ENCODE measurements at places on chromosomes 5 and 9. TPM values are rescaled to one million over a fixed set of nuclear protein-coding genes. Genes with fewer than 3 reads are reported as not detected.

The PDZD2 gene
- 10.3 TPM for total RNA-seq

The PCDHGA9 gene
- total RNA-seq, result 8.6 TPM

DNA sequence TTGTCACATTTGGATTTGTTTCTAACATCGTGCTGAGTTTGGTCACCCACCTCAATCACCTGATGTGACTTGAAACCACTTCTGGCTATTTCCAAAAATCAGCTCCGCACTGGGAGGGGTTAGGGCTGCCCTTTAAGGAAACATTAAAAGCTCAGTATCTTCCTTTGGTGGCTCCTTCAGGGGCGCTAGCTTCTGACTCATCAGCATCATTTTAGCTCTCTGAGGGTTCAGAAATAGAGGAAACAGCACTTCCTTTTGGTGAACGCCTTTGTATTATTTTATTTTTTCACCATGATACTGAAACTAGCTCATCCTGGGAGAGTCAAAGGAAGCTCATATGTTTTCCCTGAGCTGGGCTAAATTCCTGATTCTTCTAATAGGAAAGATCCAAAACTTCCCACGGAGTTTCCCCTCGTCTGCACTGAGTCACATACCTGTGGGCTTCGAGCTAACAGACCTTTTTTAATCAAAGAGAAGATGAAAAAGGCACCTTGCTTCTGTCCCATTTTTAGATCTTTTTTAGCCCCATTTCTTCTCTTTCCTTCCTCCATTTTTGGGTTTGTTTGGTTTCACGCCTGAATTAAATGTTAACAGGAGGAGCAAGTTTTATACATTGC lies 48.2 kb downstream of the ROPN1L start:
- no peaks in the 10 kb centered on the region for H3K4me1 ChIP-seq
- peak; percentile 4 for DNase-seq
- H3K27ac ChIP-seq, result no peak overlapping the region
- no peaks in the 10 kb centered on the region for H3K27me3 ChIP-seq
- no peaks in the 10 kb centered on the region for H3K36me3 ChIP-seq
- H3K4me3 ChIP-seq, result no peak overlapping the region

DNA sequence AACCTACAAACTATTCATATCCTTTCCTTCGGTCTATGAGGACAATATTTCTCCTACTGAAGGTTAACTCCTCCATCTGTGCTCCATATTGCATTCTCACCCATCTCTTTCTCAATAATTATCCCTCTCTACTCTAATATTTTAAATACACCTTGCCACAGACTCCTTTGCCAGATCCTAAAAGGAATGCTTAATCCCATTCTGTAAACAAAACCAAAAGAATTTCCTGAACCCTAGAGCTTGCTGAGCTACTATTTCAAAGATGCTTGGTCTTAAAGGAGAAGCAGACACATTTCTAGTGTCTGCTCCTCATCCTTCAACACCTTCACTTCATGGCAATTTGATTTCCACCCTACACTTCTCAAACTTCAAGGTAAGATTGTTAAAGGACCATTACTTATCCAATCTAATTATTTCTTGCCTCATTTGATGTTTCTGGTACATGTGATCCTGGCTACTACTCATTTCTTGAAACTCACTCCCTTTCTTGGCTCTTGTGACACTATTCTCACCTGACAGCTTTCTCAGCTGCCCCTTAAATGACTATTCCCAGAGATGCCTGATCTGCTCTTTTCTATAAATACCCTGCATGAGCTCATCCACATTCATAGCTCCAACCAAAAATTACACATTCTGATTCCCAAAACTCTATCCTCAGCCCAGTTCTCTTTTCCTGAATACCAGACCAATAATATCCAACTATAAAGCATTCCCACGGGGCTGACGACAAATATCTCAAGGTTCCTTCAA lies 20.2 kb downstream of the HOMER1 start:
- H3K27me3 ChIP-seq, result no peaks in the 10 kb centered on the region
- no peak overlapping the region for H3K4me3 ChIP-seq
- no peak for DNase-seq
- H3K4me1 ChIP-seq, result no peaks in the 10 kb centered on the region

GRCh38 chr5:61438298-61438970 lies 106.4 kb downstream of the ZSWIM6 start:
- no peak for DNase-seq
- no peaks in the 10 kb centered on the region for H3K27me3 ChIP-seq
- H3K4me3 ChIP-seq, result no peak overlapping the region
- H3K27ac ChIP-seq, result no peak overlapping the region

- no peak overlapping the region for H3K4me3 ChIP-seq
- H3K4me1 ChIP-seq, result peaks cover 33% of the 10 kb centered on the region
- H3K27ac ChIP-seq, result peak overlapping the region; percentile 73
- DNase-seq, result no peak
These were observed 2.2 kb upstream of the MEGF9 start for GRCh38 chr9:120716483-120716882.

DNA sequence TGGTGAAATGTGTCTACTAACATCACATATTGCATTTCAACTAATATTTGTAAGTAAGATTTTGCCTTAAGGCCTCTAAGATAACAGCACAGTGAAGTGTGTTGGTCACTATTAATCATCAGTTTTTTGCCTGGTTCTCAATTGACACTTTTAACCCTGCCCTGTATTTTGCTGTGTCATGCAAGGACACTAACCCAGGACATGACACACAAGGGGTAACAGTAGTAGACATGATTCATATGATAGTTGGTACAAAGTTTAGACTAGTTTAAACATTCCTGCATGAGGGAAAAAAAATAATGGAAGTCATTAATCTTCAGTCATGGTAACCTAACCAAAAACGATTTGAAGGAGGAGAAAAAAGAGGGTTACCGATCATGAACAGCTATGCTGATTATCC lies 207.0 kb downstream of the DEPDC1B start:
- DNase-seq, result no peak
- H3K27me3 ChIP-seq, result no peaks in the 10 kb centered on the region
- no peaks in the 10 kb centered on the region for H3K36me3 ChIP-seq
- no peak overlapping the region for H3K27ac ChIP-seq

Measured in adrenal gland (tissue), 19 donors.